Vagina (tissue), 2 donors: ENCODE measurements at places on chromosomes 2 and 18. TPM values are rescaled to one million over a fixed set of nuclear protein-coding genes. Genes with fewer than 3 reads are reported as not detected.

DNA sequence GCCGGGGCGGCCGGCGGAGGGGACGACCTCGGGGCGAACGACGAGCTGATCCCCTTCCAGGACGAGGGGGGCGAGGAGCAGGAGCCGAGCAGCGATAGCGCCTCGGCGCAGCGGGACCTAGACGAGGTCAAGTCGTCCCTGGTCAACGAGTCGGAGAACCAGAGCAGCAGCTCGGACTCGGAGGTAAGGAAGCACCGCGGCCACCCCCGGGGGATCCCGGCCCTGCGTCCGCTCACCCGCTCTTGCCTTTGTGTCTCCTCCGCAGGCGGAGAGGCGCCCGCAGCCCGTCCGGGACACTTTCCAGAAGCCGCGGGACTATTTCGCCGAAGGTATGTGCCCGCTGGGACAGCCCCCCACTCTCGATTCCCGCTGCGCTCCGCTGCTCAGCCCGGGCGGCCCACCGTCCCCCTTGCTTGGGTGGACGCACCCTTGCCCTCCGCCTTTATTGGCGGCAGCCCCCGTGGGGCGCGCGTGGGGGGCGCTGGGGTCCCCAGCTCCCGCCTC lies 611 bp downstream of the TCF7L1 start:
- DNase-seq, result no peak

- DNase-seq, result no peak
These were observed 103.0 kb upstream of the STK17B start for GRCh38 chr2:196274387-196274809.

DNA sequence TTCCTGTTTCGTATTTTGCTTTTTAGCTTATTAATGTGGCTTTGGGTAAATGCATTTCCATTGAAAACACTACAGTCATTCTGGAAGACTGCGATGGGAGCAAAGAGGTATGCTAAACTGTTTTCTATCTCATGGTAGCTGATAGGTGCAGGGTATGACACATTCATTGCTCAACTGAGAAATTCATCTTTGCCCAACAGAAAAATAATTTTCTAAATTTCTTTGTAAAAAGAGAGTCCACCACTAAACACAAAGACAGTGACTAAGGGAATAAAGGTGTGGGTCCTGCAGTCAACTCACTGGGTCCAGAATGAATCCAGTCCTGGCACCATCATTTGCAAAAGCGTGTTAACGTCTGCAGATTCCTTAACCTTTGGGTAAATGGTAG lies 19.9 kb downstream of the ERMN start:
- DNase-seq, result no peak

- no peak for DNase-seq
These were observed 7.5 kb downstream of the TGFBRAP1 start for GRCh38 chr2:105321875-105322646.

DNA sequence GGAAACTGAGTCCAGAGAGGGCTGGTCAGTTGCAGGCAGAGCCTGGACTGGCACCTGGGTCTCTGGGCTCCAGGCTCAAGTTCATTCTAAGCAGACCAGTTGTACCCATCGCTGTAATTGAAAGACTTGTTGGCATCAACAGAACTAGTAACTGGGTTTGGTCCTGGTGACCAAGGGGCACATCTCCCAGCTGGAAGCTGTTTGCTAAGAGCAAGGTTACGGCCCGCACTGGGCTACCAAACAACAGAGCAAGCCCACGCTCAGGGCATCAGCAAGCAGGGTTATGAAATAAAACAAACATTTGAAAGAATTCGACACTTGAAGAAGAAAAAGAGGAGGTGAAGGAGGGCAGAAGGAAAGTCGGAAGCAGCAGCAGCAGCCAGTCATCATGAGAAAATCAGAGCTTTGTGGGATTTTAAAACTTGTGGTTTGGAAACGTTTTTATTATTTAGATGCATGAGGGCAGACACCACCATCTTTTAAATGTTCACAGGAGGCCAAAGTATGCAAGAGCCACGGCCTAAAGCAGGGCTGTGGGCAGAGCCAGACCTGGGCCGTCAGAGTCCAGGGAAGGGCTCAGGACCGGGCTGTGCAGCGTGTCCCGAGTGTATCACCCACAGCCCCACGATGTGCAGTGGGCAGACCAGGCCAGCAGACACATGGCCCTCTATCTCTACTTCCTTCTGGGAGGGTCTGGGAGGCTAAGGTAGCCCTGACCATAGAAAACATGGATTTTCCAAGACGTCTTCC lies 220.3 kb downstream of the BCL2 start:
- DNase-seq, result peak; percentile 64

GRCh38 chr2:222715742-222716141 lies 44.3 kb downstream of the MOGAT1 start:
- no peak for DNase-seq

DNA sequence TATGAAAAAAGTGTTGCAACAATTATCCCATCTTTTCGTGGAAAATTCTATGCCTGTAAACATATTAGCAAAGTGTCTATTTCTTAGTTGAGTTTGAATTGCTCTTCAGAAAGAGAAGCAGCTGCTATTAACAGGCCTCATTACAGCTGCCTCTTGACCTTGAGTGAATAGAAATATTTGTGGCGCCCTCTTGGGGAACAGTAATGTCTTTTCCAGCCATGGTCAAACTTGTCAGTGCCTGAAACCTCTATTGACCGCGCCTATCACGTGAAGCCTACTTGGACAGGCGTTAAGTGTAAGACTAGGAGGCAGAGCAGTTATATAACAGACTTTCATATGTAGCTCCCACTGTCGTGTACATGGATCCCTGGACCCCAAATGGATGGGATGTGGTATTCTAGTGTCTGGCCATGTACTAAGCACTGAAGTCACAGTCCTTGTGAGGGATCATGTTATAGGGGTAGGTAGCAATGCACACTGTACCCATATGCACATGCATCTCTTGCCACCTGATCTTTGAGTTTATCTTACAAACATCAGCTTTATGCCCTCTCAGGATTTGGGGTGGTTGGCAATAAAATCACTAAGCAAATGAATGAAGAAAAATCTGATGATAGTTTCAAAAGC lies 245.0 kb downstream of the PTGR3 start:
- no peak for DNase-seq

GRCh38 chr18:40197711-40198110 lies 1757.3 kb upstream of the PIK3C3 start:
- DNase-seq, result no peak

Gene GRHL1
- total RNA-seq, result 126 TPM

Gene KCNK3
- total RNA-seq, result 10.6 TPM

GRCh38 chr2:28165087-28165635 lies 227.5 kb upstream of the FOSL2 start:
- DNase-seq, result no peak

DNA sequence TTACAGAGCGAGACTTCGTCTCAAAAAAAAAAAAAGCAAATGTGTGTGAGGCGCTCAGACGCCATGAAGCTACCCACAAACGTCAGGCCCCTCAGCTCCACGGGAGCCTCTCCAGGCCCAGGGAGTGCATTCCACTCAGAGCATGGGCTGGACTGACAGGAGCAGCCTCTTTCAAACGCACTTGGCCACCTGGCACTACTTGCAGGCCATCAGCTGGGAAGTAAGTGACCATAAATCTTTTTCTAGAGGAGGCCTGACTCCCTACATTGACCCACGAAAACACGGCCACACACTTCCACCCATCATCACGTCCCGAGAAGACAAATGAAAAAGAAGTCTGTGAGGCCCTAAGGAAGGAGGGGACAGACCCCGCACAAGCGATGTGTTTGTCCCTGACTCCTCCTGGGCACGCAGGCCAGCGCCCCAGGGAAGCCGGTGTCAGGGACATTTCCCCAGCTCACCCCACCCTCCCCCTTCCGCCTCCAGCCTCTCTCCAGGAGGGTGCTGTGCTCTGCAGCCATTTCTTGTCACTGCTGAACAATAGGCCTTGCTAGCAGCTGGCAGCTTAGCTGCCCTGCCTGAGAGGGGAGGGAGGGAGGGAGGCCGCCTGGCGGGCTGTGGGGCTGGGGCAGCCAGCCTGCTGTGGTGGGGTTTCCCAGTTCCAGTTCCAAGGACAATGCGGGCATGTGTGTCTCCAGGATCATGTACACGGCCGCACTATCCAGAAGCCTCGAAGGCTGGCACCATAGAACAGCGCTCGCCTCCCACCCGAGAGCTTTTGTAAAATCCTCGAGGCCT lies 26.6 kb downstream of the SERTAD2 start:
- DNase-seq, result peak; percentile 67

DNA sequence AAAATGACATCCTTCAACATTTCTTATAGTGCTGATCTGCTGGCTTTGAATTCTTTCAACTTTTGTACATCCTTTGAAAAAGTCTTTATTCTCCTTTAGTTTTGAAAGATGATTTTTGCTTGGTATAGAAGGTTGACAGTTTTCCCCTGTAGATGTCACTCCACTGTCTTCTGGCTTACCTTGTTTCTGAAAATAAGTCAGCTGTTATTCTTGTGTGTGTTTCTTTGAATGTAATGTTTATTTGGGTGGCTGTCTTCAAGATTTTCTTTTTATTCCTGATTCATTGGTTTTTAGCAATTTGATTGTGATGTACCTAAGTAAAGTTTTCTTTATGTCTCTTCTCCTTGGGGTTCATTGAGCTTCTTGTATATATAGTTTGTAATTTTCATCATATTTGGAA lies 47.6 kb downstream of the ACTR3 start:
- no peak for DNase-seq

DNA sequence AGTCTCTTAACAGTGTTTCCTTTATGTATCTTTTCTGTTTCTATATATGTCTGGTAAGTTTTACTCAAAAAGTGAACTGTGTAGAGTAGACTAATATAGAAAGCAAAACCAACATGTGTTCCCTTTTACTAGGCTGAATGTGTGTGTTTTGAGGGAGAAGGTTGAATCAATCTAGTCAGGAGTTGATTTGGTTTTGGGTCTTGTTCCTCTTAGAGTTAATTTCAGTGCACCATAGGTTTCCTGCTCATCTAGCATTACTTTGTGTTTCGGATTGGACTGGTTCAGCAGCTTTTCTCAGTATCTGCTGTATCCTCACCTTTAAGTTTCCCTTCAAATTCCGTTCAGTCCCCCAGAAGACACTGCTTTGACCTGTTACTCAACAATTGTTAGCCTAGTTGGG lies 52.0 kb upstream of the TRIM43 start:
- DNase-seq, result no peak

Gene RTP5
- not detected for total RNA-seq

Gene TMEM131
- total RNA-seq, result 35.4 TPM

DNA sequence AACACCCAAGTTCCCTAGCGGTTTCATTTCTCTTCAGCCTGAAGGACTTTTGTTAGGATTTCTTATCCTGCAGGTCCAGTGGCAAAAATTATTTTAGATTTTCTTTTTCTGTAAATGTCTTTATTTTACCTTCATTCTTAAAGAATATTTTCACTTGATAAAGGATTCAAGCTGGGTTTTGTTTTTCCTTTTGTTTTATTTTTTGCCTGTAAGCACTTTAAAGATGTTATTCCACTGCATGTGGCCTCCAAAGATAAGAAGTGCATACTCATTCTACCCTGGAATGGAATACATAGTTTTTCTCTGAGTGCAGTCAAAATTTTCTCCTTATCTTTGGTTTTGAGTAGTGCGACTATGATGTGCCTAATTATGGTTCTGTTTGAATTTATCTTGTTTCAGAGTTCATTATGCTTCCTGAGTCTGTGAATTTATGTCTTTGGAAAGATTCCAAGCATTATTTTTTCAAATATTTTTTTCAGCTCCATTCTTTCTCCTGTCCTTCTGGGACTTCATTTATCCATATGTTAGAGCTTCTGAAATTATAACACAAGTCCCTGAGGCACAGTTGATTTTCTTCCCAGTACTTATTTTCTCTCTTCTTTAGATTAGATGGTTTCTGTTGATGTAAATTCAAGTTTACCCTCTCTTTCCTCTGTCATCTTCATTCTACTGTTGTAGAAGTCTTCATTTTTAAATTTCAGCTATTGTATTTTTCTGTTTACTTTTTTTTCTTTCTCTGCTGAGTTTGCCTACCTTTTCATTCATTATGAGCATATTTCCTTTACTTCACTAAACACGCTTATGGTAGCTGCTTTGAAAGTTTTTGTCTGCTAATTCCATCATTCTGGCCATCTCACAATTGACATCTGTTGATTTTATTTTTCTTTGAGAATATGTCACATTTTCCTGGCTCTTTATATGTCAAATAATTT lies 69.6 kb downstream of the MAPRE2 start:
- DNase-seq, result no peak

DNA sequence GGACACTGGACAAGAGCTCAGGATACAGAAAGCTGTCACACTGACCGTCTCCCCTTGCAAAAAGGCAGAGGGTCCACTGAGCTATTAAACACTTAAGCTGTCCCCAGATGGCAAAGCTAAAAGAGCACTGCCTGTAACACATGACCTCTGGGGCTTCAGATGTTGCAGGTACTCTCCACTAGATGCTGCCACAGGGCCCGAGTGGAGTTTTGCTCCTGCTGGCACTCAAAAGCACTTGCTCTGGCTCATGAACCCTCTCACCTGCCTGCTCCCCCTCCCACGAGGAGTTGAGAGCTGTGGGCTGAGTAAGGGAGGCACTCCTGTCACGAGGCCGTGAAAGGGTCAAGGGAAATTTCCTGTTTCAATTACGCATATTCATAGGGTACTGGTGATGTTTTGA lies 227.9 kb downstream of the PRKCE start:
- no peak for DNase-seq

Gene FSIP2
- 1.2 TPM for total RNA-seq

DNA sequence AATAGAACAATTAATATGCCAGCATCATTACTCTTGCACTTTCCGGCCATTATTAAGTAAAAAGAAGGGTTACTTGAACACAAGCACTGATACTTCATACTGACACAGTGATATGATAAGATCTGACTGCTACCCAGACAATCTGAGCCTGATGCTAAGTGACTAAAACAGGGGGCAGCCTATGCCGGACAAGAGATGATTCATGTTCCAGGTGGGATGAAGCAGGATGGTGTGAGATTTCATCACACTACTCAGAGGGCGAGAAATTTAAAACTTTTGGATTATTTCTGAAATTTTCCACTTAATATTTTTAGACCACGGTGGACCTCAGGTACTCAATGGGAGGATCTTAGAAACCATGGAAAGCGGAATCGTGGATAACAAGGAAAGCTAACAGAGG lies 61.7 kb downstream of the LIPG start:
- no peak for DNase-seq

DNA sequence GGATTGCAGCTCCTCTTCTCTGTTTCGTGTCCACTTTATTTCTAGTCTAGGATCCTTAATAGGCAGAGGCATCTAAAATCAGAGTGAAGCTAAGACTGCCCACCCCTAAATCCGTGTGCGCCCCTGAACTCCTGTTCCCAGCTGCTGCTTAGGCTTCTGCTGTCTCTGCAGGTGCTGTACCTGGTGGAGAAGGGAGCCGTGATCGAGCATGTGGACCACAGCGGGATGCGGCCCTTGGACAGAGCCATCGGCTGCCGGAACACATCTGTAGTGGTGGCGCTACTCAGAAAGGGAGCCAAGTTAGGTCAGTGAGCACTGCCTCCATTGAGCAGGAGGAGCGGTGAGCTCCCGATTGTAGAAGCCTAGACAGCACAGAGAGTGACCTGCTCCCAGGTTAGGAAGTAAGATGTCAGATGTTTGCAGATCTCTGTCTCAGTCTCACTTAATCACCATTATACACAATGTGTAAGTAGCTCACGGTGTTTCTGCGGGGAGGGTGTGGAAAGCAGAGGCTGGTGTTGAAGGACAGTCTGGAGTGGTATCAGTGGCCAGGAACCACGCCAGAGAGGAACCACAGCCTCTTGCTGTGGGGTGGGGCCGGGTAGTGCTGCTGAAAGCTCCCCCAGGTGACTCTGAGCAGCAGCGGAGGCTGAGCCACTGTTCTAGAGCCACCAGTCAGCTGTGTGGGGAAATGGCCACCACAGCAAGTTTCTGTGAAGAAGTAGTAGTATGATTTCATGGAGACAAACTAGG lies 62.3 kb downstream of the WDSUB1 start:
- peak; percentile 71 for DNase-seq
